ENCODE measurements at places on chromosomes 16 and 17. TPM values are rescaled to one million over a fixed set of nuclear protein-coding genes. Genes with fewer than 3 reads are reported as not detected.

The MYL4 gene
- 0.96 TPM for total RNA-seq

The TMC5 gene
- total RNA-seq: 0.27 TPM

- DNase-seq: no peak
Measured at GRCh38 chr17:540631-541030, 174.0 kb downstream of the VPS53 start.

- DNase-seq: peak; percentile 93
Measured at GRCh38 chr17:61399131-61400065, at the start of gene TBX2. Gene TBX2 (plus strand): TSS chr17:61399843. CDS start chr17:61400177, 334 bp downstream.

DNA sequence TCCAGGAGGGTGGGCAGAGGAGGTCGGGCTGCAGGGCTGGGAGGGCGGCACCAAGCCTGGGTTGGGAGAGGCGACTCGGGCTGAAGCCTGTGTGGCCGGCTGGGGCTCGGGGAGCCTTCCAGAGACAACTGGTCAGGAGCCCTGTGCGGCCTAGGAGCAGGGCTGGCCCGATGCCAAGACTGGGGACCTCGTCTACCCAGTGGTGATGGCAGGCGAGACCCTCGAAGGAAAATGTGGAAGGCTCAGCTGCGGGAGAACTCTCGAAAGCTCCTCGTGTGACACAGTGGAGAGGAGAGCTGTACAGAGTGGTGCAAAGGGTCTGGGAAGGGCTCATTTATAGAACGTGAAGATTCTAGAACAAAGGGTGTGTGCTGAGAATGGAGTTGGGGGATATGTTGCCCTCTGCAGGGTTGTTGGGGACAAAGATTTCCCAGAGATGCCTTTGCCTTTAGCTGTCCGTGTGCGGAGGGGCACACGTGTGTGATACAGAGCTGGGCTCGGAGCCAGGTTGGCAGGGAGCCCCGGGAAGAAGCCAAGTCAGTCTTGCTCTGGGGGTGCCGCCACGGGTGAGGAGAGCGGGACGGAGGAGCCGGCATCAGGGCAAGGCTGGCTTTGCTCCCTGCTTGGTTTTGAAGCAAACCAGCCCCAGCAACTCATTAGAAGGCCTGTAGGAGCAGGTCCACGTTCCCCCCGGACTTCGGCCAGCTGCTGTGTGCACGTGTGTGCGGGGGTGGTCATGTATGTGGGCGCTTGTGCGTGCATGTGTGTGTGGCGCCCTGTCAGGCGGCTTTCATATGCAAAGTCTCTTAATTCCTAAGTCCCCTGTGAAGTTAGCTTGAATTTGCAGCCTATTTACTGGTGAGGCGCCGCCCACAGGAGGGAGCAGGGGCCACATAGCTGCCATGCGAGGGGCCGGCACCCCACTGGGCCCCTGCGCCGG lies 132.4 kb upstream of the CHMP6 start:
- peak; percentile 81 for DNase-seq

- no peak for DNase-seq
Measured at GRCh38 chr16:89482150-89482816, 8.1 kb downstream of the ANKRD11 start.

- no peak for DNase-seq
Measured at GRCh38 chr17:42560246-42560645, 1.7 kb upstream of the COASY start.

DNA sequence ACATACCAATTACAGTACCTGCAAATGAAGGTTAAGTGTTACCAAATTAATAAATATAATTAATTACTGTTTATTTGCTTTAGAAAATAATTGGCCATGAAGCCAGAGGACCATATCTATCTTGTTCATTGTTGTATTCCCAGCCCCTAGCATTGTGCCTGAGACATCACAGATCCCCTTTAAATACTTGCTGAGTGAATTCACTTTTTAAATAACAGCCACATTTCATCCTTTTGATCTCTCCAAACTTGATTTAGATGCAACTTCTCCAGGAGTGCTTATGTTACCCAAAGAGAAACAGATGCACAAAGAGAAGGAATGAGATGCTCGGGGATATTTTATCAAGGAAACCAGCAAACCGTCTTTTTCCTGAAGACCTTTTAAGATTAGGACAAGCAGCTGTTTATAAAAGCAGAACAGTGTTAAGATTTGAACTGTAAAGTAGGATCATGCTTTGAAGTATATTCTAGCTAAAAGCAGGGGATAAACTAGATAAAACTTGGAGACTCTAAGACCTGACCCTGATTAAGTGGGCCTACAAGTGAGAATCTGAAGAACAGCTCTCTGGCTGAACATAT lies 66.3 kb downstream of the CHD9 start:
- no peak for DNase-seq

DNA sequence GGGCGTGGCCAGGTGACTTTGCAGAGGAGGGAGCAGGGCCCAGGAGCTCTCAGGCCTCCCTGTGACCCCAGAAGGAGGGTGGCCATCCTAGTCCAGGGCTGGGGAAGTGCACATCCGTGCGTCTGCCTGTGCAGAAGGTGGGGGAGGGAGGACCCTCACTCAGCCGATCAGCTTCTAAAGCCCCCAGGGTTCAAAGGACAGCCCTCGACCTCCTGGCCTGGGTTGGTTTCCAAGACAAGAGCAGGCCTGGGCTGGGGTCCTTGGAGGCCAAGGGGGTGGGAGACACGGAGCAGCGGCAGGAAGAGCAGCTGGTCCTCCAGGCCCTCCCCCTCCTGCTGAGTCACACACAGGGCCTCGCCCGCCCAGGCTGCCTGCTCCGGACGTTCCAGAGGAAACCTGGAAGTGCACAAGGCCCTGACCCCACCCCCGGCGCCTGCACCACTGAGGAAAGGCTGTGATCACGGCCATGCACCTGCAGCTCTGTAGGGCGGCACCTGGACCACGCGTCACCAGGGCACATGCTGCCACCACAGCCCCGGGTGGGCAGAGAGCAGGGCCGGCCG lies 67.1 kb upstream of the ZNF469 start:
- DNase-seq: no peak

DNA sequence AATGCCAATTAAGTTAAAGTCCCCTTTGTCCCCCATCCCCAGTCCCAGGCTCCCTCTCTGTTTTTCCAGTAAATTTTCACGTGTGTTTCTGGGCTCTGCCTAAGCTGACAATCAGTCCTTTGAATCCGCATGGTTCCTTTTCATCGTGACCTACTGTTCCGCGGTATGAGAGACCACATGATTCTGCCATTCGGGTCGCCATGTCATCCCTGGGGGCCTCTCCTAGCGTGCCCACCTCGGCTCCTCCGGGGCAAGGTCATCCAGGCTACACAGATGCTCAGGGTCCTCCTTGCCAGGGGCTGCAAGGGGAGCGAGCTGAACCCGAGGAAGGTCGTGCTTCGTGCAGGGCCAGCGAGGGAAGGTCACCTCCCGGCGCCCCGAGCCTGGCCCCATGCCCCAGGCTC lies 157.6 kb downstream of the RAB11FIP4 start:
- no peak for DNase-seq

DNA sequence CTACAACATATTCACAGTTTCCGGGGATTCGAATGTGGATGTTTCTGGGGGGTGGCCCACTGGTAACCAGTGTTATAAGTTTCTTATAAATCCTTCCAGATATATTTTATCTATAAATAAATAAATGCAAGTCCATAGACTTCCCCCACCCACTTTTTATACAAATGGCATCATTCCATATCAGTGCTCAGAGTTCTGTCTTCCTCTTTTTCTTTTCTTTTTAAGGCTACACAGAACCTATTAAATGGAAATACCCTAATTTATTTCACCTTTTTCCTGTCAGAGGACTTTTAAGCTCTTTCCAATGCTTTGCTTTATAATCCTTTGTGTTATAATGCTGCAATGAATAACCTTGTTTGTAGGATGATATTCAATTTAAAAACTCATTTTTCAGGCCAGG lies 3.8 kb downstream of the LGALS9 start:
- no peak for DNase-seq

DNA sequence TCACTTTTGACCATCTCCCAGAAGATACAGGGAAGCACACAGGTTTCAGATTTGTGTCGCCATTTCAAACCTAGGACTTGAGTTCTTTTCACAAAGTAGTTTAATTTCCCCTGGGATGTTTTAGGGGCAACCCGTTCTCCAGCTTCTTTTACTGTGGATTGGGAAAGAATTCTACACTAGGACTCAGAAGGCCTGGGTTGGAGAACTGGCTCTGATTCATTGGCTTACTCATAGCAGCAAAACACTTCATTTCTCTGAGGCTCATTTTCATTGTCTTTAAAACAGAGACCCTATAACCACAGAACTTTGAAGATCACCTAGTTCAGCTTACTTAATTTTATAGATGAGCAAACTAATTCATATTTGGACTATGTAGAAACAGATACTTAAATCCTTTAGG lies 175.9 kb upstream of the SALL1 start:
- no peak for DNase-seq
